ENCODE measurements at places on chromosomes 4 and X.

- no peak for DNase-seq
Measured at GRCh38 chr4:123832173-123833026, 435.8 kb downstream of the SPRY1 start.

GRCh38 chrX:153968754-153969124 is 2.9 kb downstream of the HCFC1 start:
- peak; percentile 4 for DNase-seq

- DNase-seq = no peak
Measured at GRCh38 chr4:143347484-143348111, 10.9 kb downstream of the GAB1 start.

DNA sequence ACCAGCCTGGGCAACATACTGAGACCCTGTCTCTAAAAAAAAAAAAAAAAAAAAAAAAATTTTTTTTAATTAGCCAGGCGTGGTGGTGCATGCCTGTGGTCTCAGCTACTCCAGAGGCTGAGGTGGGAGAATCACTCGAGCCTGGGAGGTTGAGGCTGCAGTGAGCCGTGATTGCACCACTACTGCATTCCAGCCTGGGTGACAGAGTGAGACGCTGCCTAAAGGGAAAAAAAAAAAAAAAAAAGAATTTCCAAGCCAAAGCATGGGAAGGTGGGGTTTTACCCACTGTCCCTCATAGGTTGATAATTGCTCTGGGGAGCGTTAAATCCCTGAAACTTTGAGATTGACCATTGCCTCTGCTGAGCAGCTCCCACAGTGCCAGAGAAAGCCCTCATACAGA is 427.5 kb downstream of the BCOR start:
- DNase-seq = no peak

GRCh38 chrX:127457161-127457560 is 595.0 kb downstream of the ACTRT1 start:
- no peak for DNase-seq

DNA sequence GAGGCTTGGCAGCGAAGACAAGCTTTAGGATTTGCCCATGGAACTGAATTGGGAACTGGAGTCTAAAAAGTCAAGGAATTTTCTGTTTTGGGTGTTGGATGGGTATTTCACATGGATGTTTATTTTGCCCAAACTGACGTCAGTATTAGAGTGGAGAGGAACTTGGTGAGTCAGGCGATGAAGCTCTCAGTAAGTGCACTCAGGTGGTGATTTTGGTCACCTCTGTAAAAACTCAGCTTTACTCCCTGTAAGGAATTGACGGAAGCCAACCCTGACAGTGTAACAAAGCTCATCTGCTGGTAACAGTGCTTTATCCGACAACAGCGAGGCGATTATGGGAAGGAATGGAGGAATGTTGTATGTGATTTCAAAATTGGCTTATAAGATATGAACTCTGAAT is 77.0 kb upstream of the PGRMC2 start:
- DNase-seq = no peak

- no peak for DNase-seq
Measured at GRCh38 chr4:182847576-182848450, 69.4 kb downstream of the DCTD start.

- no peak for DNase-seq
Measured at GRCh38 chrX:139297638-139298037, 232.9 kb upstream of the F9 start.

DNA sequence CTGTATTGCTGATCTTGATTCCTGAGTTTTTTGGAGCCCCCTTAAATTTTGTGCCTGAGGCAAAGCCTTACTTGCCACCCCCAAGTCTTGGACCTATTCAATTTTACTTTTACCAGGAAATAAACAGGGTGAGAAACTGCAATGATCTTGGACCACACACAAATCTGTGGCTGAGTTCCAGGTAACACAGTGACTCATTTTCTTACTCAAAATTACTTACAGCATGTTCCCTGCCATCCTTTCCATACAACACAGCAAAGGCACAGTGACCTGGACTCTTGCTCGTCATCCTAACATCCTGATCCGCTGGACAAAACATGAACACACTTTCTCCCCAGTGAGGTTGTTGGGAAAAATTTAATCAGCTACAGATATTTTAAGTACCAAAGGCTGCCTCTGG is 60.7 kb upstream of the S100G start:
- DNase-seq = no peak

DNA sequence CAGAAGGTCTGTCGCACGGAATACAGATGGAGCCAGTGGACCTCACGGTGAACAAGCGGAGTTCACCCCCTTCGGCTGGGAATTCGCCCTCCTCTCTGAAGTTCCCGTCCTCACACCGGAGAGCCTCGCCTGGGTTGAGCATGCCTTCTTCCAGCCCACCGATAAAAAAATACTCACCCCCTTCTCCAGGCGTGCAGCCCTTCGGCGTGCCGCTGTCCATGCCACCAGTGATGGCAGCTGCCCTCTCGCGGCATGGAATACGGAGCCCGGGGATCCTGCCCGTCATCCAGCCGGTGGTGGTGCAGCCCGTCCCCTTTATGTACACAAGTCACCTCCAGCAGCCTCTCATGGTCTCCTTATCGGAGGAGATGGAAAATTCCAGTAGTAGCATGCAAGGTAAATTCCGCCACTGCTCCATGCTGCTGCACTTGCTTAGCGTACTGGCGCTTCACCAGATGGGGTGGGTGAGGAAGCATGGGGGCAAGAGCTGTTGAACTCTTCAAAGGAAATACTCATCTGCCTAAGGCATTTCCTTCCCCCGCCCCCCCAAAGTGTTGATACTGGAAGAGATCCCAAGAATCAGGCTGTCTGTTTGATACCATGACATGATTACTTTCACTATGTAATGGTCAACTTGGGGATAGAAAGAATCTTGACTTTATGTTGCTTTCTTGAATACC is 24.8 kb downstream of the KLF3 start:
- no peak for DNase-seq

- no peak for DNase-seq
Measured at GRCh38 chr4:57200799-57201327, 90.7 kb upstream of the IGFBP7 start.

DNA sequence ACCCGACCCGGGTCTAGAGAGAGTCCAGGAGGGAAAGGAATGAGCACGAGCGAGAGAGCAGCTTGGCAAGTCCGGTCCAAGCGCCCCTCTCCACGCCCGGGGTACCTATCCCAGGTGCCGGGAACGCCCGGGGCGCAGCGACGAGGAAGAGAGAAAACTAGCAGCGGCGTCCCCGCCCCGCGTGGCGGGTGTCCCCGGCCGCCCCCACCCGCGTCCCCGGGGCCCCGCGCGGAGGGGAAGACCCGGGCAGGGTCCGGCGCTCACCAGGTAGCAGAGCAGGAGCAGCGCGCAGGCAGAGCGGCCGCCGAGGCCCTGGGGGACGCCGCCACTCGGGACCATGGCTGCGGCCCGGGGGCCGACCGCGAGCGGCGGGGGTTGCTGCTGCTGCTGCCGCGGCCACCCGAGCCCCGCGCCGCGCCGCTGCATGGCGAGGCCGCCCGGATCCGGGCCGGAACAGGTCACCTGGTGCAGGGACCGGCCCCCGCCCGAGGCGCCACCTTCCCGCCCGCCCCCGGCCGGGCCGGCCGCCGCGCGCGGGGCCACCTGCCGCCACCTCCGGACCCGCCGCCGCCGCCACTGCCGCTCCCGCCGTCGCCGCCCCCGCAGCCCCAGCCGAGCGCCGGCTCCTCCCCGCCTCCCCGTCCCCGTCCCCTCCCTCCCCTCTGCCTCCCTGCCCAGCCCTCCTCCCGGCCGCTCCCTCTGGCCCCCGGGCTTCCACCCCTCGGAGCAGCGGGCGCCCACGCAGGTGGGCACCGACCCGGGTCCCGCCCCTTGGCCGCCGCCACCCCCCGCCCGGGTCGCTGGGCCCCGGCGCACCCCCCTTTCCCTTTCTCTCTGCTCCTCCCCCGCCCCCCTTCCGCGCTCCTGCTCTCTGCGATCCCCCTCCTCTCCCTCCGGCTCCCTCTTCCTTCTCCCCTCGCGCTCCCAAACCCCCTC is at the start of gene SEL1L3:
Gene SEL1L3, minus strand, starts transcription at position 578 of the 936 bp plus-strand sequence. Its CDS starts 152 bp downstream, at position 426.
- no peak for DNase-seq

- DNase-seq = no peak
Measured at GRCh38 chr4:5893004-5893580, at the start of gene CRMP1. Gene CRMP1 (minus strand): TSS chr4:5893086. CDS start chr4:5892969, 117 bp downstream.

GRCh38 chr4:26607776-26608175 is 23.9 kb downstream of the TBC1D19 start:
- DNase-seq = no peak

- no peak for DNase-seq
Measured at GRCh38 chr4:1956631-1957030, 52.1 kb downstream of the NELFA start.

GRCh38 chrX:45143455-45143854 is 57.2 kb downstream of the DIPK2B start:
- DNase-seq = no peak

- DNase-seq = peak; percentile 29
Measured at GRCh38 chr4:181507180-181507835, 735.9 kb upstream of the TENM3 start.

GRCh38 chr4:145481164-145481941 is at the start of gene SMAD1:
Gene SMAD1 (plus strand): TSS chr4:145481853. CDS start chr4:145514614, 32,761 bp downstream.
- peak; percentile 57 for DNase-seq

DNA sequence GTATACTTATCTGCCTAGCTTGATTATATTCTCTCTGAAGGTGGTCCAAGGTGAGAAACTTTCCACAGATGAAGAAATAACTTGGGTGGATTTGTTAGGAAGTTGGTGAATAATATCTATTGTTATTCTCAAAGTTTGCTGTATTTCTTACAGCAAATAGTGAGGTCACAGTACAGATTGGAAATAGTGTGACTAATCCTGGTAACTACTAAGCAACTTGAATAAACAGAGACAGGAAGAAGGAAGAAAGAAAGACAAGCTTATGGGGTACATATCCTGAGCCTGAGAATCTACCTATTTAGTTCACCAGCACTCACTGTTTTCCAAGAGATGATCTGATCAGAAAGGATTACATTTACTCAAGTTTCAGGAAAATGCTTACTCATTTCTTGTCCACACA is 1416.1 kb downstream of the RPA4 start:
- DNase-seq = no peak

GRCh38 chr4:145822581-145822980 is 116.0 kb downstream of the ZNF827 start:
- DNase-seq = no peak

- no peak for DNase-seq
Measured at GRCh38 chr4:3220476-3221183, 28.3 kb upstream of the MSANTD1 start.

DNA sequence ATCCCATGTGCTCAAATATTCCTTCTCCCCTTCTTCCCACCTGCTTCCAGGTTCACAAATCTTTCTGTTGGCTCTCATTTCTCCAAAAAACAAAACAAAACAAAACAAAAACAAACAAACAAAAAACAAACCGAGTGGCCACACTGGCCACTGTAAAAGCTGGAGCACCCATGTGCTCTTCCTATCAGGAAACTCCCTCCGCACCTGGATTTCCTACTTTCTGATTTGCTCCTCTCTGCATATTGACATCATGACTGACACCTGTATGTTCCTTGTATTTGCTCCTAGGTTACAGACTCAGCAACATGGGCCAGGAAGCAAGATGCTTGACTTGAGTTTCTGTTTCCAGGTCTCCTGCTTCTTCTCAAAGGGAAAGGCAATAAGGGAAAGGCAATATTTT is 258.8 kb downstream of the GPC3 start:
- no peak for DNase-seq

DNA sequence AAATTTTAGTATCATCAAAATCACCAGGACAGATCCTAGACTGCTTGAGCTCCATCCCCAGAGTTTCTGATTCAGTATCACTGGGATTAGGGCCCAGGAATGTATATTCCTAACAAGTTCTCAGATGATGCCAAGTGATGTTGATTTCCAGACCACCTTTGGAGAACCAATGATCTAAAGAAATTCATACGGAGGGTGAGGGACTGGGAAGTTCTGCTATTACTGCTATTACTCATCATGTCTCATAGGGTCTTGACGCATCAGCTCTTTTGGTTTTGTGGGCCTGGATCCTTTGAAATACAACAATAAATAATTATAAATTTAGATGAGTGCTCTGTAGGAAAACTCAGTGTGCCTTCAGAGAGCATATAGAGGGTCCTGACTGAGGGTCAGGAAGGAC is 59.8 kb upstream of the LGI2 start:
- DNase-seq = no peak

DNA sequence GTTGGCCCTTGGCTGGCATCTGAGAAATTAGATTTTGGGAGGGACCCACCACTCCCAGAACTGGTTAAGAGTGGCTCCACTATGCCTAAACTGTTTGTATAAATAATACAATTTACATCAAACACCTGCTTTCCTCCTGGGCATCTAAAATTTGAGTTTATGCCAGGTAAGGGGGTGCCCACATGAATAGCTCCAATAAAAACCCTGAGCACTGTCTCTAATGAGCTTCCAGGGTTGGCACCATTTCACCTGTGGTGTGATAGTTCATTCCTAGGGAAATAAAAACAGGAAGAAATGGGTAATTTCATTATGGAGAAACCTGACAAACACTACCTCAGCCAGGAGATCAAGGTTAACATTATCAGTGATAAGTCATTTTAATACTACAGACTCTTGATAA is 119.7 kb downstream of the FRYL start:
- no peak for DNase-seq

DNA sequence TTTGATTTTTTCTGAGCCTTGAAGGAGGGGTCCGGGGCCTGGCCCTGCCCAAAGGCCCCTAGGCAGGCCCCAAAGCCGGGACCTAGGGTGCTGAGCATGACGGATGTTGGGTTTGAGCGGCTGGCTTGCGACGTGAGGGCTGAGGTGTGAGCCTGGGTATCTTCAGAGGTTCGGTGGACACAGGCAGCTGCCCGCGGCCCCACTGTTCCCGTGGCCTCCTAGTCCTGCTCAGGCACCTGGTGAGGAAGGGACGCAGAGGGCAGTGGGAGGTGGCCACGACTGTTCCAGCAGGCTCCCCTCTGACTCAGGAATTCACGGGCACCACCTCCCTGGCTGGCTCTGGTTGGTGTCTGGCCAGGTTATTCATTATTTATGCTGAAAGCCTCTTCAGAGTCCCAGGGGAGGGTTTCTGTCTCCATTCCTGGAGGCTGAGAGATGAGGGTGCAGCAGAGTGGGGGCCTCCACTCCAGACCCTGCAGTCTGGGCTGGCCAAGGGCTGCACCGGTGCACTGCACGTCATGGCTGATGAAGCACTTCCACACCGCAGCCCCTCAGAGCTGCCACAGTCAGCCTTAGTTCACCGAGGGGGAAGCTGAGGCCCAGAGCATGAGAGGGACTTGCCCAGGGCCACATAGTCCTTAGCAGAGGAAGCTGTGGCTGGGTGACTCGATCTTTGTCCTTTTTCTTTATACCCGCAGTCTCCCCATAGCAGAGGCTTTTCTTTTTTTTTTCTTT is 2.2 kb downstream of the MSANTD1 start:
- DNase-seq = no peak

GRCh38 chr4:57214654-57215411 is 104.6 kb upstream of the IGFBP7 start:
- DNase-seq = no peak

GRCh38 chr4:160795216-160795615 is 1368.6 kb downstream of the FSTL5 start:
- no peak for DNase-seq

All from SHP77 (cell line).